ENCODE measurements at places on chromosomes 3 and 15.

- no peak for DNase-seq
Observed at GRCh38 chr3:183592821-183593220, 37.3 kb upstream of the KLHL6 start.

DNA sequence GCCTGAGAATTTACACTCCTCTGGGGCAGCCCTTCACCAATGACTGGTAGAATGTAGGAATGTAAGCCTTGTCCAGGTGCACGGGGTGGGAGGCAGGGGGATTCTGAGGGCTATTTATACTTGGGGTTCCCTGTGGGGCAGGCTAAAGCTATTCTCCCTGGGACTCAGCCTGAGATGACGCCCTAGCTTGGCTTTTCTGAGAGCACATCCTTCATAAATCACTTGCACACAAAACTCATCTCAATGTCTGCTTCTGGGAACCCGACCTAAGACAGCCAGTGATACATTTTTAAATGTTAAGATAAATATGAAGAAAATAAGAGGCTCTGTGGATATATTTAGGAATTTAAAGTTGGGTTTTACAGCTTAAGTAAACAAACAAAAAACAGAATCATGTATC is 16.6 kb downstream of the TMEM158 start:
- no peak for DNase-seq

DNA sequence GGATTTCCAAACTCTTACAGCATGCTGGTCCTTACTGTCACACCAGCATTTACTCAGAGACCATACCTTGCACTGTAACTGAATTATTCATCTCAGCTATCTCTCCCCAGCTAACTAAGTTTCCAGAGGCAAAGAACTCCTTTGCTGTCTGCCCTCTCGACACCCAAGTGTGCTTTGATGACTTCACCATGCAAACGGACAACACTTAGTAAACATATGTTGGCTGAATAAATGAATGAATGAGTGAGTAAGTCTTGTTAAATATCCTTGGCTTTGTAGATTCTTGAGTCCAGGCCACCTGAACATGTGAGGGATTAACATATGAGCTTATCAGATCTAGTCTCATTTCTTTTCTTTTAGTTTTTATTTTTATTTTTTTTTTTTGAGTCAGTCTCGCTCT is 138.2 kb downstream of the PLD1 start:
- DNase-seq = no peak

DNA sequence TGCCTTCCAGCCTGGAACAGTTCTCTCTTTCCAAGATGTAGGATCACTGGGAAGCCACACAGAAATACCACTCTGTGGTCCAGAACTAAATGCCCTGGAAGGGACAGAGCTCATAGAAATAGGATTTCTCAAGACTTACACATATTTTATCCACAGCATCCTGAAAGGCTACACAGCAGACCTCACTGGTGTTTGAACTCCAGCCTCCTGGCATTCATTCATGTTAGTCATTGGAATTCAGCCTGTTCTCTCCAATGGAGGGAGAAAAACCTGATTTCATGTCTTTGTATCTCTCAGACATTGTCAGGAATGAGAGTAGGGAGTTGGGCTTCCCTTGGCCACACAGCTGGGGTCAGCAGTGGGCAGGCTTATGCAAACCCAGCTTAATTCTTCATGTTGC is 121.1 kb upstream of the PPP2R3A start:
- DNase-seq = no peak

DNA sequence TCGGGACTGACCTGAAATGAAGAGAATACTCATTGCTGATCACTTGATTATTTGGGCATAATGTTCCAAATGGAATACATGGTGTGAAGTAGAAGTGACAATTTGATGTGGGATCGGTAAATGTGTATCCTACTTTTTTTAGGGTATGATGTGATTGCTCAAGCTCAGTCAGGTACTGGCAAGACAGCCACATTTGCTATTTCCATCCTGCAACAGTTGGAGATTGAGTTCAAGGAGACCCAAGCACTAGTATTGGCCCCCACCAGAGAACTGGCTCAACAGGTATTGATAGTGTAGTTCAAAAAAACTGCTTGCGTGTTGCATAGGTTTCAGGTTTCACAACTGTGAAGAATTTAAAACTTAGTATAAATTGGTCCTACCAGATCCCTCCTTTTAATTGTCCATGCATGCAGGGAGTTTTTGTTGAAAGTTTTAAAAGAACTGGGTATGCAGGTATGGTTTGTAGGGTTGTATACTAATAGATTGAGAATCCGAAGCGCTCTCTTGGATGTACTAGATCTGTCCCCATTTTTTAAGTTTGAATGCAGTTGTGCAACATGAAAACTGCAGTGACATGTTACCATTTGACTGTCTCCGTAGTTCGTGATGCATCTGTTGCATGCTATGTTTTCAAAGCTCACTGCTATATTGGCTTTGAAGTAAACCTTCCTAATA is 1.6 kb downstream of the EIF4A2 start:
- no peak for DNase-seq

- DNase-seq = peak; percentile 82
Observed at GRCh38 chr3:53845103-53845880, 927 bp downstream of the CHDH start.

DNA sequence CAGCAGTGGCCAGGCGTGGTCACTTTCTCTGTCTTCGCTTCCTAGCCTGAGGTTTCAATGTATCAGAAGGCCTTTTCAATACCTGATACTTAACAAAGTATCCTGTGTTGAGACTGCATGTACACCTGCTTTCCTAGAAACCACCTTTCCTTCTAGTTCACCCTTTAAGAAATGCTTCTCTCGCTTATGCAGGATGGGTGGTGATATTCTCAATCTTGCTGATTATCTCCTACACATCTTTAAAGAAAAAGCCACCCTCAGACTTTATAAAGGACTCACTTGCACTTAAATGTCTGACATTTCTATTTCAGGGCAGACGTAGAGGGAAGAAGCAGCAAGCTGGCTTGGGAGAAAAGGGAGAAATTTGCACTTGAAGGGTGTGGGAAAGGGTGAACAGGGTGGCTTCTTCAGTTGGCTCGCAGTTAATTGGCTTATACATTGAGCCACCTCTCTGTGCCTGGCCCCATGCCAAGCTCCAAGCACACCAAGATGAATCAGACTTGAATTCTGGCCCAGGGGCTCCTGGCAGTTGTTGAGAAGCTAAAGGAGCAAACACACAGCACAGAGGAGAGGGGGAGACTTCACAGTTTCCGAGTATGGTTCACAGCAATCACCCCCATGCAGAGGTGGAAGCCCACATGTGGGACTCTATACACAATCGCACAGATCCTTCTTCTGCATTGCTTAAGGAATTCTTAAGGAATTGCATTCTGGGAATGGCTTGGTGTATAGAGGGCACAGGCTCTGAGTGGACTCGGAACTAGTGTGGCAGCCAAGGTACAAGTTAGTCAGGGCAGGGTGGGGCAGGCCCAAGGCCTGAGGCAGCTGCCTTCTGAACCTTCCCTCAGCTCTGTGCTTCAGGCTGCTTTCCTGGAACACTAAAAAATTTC is 1.3 kb downstream of the ARL6IP5 start:
- peak; percentile 82 for DNase-seq

DNA sequence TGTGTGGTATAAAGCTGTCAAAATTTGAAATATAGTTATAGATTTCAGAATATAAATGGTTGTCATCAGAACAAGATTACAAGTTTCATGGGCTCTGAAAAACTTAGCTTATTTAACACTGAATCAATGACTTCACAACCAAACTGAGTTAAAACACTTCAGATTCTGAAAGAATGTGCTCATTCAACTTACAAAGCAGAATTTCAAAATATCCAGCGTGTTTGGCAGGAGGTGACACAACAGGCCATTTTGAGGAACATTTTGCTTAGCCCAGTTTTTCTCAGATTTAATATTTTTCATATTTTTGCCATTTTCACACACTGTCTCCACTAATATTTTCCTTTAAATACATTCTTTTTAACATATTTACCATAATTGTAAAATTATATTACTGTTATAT is 781.1 kb downstream of the TUSC7 start:
- DNase-seq = no peak

DNA sequence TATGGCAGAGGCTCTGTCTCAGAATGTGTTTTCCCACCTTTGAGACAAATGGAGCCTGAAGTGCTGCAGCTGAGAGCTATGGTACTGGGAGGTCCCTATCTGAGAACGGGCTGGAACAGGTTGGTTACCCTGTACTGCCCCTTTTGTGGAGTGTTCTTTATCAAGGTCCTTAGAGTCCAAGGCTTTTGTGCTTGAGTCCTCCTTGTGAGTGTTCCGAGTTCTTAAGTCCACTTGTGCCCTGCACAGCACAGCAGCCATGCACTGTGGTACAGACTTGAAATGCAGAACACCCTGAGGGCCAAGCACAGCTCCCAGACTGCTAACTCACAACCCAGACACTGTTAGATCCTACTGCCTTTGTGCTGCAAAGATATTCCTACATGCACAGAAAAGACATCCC is 67.8 kb downstream of the ARHGAP31 start:
- DNase-seq = no peak

GRCh38 chr15:45095661-45096060 is 18.3 kb downstream of the DUOX2 start:
- DNase-seq = peak; percentile 5

GRCh38 chr3:2735392-2735894 is 374.7 kb downstream of the IL5RA start:
- no peak for DNase-seq

- no peak for DNase-seq
Observed at GRCh38 chr3:198097048-198097447, 137.0 kb downstream of the LMLN start.

DNA sequence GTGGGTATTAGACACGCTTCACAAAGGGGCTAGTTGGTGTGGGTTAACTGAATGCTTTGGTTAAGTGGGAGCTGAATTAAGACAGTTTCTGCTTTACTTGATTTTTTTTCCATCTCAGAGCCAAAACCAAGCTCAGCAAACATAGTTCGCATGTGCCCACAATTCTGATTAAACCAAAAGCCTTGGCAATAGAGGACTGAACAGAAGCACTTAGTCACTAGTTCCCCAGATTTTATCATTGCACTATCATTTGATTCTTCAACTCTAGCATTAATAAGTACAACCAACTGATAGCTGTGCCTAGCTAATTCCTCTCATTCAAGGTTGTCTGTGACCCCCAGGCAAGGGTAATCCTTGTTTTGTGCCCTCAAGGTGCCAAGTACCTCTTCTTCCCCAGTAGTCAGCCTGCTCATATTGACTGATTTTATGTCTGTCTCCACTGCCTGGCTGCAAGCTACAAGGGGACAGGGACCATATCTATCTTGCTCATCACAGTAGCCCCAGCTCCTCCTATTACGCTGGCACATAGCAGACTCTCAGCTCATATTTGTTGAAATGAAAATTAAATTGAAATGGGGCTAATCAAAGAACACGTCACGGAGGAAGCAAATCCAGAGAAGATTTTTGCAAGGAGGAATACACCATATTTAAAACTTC is 9.9 kb upstream of the ARHGEF3 start:
- DNase-seq = no peak

- no peak for DNase-seq
Observed at GRCh38 chr15:73688455-73688854, 4.3 kb downstream of the CD276 start.

DNA sequence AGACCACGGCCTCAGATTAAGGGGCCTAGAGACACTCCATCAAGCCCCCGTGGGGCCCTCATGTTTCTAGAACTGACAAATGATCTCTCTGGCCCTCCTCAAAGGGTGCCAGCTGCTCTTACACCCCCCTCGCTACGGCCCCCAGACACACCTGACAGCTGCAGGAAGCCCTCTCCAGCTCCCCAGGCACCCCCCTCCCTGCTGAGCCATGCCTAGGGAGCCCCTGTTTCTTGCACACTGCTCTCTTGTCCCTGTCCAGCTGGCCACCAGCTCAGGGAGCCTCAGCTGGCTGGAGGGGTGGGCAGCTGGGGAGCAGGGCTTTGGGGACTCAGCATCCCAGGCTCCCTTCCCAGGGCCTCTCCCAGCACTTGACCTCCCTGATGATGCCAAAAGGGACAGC is 14.8 kb downstream of the TNK2 start:
- DNase-seq = peak; percentile 71

DNA sequence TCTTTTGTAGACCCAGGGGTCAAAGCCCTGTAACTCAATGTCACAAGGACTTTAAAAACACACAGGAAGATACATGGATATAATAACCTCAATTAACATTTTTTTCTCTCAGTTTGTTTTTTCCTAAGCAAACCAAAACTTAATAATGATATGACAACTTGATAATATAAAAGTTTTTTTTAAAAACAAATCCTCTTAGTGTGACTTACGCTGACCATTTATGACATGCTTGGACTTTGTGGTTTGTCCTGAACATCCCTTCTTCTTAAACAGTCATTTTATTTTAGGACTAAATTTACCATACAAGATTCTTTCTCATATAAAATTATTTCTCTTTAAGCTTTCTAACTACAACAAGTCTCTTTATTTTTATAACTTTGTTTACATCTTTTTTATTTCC is 25.4 kb upstream of the FAM3D start:
- DNase-seq = no peak

DNA sequence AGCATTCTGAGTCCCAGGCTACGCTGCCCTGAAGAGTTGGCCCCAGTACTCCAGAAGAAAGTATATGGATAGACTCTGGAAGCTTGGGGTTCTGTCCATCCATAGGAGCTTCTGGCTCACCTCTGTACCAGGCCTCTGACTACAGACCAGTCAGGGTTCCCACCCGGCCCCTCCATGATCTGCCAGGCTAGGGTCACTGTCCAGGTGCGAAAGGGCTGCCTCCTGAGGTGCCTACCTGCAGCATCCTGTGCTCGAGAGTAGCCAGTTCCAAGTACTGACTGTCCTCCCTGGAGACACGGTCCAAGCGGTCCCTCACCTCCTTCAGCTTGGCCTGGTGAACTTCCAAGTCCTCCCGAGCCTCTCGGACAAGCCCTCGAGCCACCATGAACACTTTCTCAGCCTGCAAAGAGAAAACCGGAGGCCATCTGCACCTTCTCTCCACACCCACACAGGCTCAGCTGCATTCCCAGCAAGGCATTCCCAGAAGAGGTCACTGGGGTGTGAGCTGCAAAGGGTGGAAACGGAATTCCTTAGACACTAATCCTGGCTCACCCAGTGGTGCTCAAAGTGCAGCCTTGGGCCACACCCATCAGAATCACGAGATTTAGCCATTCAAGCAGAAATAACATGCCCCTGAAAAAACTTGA is 3.7 kb upstream of the PLXNB1 start:
- DNase-seq = peak; percentile 16

- no peak for DNase-seq
Observed at GRCh38 chr3:53739966-53740365, 106.3 kb downstream of the CHDH start.

- DNase-seq = no peak
Observed at GRCh38 chr15:85036716-85037115, 55.1 kb downstream of the PDE8A start.

DNA sequence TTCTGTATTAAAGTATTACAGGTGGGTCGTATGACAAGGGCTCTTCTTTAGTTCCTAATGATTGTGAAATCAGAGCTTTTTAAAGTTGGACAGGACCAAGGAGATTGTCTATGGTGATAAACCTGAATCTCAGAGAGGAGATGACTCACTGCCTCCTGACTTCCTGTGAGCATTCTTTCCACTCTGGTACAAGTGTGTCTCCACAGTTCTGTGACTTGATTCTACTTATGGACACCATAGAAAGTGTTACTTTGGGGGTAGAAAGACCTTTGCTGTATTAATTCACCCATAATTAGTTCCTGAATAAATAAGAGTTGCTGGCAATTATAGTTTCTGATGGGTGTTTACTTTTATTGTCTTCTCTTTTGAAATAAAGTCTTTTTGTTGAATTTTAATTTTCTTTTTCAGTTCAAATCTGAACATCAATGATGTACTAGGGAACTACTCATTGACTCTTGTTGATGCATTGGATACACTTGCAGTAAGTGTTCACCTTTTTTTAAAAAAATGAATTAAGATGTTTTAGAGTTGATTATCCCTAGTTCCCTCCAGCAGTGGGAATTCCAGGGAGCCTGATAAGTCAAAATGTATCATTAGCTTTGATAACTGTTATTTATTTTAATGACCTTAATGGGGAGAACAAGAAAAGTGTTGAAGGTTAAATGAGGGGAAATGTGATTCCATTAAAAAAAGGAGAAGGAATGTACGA is 7.4 kb downstream of the EDEM1 start:
- DNase-seq = no peak
